ENCODE measurements at places on chromosomes 4 and X.

DNA sequence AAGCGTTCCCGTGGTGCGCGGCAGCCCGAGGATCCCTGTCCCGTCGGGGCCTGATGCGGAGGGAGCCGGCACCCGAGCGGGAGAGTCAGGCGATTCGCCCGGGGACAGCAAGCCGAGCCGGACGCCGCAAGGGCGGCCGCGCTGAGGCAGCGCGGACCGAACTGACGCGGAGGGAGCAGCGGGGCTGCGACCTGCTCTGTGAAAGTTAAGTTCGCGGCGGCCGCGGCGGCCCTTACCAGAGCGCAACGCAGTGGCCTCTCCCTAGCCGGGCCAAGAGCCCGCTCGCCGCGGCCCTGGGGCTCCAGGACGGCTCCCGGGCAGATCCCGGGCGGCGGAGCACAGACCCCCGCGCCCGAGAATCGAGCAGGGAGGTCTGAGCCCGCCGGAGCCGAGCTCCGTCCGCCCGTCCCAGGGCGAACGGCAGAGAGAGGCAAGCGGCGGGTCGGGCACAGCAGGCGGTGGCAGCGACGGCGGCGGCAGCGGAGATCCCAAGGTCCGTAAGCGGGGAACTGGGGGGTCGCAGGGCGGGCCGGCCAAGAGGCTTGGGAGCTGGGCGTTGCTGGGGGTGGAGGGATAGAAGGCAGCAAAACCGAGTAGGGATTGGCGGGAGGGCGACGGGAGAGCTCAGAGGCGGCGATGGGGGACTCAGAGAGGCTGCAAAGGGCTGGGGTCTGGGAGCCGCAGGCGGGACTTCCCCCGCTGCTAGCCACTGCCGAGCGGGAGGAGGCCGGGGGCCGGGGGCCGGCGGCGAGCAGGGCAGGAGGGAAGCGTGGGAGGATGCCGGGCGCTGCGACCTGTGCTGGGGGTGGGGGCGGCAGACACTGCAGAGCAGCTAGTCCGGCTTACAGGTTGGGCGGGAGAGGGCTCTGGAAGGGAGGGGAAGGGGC is 1.0 kb downstream of the GPR50 start:
- no peak for DNase-seq

DNA sequence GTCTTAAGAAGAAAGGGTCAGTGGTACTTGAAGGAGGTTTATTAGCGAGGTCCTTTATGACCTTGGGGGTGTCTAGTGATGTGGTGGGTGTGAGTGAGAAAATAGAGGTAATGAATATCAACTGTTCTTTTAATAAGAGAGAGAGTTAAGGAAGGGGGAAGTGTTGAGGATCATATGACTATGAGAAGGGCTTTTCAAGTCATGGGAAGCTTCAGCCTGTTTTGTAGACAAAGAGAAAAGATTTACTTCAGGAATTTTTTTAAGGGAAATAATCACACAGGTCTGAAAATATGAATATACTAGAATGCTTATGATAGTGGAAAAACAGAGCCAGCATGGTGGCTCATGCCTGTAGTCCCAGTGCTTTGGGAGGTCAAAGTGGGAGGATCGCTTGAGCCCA is 41.3 kb upstream of the MTMR1 start:
- no peak for DNase-seq

DNA sequence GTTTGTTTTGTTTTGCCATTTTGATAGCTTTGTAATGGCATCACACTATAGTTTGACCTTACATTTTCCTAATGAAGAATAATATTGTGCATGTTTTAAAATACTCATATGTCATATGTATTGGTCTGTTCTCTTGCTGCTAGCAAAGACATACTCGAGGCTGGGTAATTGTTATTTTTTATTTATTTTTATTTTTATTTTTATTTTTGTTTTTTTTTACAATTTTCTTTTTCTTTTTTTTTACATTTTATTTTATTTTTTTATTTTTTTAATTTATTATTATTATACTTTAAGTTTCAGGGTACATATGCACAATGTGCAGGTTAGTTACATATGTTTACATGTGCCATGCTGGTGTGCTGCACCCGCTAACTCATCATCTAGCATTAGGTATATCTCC is 104.6 kb upstream of the GRID2 start:
- DNase-seq = no peak

- no peak for DNase-seq
These were observed 32.4 kb downstream of the PRDX4 start for GRCh38 chrX:23699636-23700194.

DNA sequence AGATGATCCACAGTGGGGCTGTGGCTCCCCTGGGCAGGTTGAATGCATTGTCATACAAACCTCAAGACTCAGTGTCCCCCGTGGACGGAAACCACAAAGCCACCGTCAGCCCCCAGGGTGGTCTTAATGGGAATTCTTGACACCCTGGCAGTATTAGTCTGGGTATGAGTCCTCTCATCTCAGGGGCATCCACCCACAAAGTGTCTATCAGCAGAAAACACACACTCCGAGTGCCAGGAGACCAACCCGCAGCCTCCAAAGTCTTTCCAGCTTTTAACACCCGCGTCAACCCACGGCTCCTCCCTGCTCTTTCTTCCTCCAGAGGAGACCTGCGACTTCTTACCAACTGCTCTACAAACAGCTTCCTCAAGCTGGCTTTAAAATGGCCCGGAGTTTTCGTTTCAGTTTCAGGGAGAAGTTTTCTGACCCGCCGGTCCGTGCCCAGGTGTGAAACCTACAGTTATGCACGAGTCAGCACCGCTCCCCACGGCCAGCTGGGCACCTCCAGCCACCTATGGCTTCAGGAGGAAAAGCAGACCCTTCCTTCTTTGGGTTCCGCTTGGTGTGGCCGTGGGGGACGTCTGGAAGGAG is 14.4 kb upstream of the ASMTL start:
- no peak for DNase-seq

- DNase-seq = no peak
These were observed 100.5 kb downstream of the CLNK start for GRCh38 chr4:10584042-10584441.

GRCh38 chrX:36198575-36198974 is 279.0 kb downstream of the CFAP47 start:
- no peak for DNase-seq

GRCh38 chrX:17818726-17819125 is 42.4 kb downstream of the RAI2 start:
- no peak for DNase-seq

GRCh38 chr4:131093303-131093702 is 1997.4 kb downstream of the C4orf33 start:
- DNase-seq = no peak

GRCh38 chrX:31268359-31268758 is 196.5 kb upstream of the FTHL17 start:
- DNase-seq = no peak

DNA sequence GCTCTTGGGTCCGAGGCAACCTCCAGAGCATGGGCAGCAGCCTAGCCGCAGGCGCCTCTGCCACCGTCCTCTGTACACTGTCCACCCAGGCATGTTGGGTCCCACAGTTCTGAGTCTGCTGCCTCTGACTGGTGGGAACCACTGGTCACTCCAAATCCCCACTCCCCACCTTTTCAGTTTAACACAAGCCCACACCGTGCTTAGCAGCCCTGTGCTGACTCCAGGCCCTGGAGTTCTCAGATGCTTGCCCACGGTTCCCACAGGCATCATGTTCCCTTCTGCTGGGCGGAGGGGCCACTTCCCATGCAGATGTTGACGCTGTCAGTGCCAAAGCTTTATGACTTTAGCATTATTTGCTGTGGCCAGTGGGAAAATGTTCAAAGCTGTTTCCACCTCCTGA is 104.5 kb downstream of the SCD5 start:
- no peak for DNase-seq

DNA sequence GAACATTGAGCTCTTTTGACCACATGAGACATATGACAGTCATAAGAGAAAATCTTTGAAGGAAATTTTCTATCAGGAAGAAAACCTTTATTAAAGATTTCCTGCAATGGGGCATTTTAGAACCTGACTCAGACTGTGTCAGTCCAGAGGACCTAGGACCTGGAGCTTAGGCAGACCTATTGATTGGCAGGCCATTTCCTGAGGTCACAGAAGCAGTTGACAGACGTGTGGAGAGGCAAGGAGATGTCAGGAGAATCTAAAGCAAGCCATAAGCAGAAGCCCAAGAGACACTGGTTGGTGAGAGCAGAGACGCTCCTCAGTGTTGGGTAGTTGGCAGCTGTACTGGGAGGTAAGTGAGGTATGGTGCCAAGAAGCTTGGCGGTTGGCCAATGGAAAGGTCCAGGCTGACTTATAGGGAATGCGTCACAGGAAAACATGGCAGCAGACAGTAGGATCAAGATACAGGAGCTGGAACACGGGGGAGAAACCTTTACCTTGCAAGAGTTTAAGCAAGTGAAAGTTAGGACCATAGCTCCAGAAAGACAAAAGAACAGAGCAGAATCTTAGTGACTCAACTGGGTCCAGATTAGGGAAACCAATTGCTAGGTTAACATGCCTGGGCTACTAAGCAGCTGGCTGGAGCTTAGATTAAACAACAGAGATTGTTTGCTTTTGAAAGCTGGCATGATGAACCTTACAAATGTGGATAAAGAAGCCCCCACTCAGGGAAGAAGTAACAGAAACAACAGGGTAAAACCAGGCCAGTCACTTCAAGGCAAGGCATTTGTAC is 18.6 kb downstream of the PALLD start:
- DNase-seq = no peak

DNA sequence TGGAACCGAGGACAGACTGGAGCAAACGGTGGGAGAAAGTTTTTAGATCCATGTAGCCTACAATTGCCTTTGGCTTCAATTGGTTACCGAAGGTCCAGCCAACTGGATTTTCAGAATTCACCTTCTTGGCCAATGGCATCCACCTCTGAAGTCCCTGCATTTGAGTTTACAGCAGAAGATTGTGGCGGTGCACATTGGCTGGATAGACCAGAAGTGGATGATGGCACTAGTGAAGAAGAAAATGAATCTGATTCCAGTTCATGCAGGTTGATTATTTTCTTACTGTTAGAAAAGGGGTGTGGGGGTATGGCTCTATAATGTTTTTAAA is 702 bp downstream of the KLHL5 start:
- no peak for DNase-seq

GRCh38 chr4:41746440-41747229 is 1.9 kb downstream of the PHOX2B start:
- no peak for DNase-seq

- DNase-seq = no peak
These were observed 42.4 kb upstream of the NOCT start for GRCh38 chr4:138972956-138973801.

DNA sequence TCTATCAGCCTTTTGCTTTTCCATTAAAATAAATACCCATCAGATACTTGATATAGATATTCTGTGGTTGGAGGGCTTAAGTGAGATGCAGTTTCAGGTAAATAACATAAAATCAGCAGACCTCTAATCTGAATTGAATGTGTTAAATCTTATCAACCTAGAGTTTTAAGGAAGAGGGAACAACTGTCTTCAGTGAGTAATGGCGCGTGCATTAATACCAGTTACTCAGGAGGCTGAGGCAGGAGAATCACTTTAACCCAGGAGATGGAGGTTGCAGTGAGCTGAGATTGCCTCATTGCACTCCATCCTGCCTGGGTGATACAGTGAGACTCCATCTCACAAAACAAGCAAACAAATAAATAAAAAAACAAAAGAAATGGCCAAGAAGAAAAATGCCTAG is 54.3 kb downstream of the FAT4 start:
- no peak for DNase-seq

DNA sequence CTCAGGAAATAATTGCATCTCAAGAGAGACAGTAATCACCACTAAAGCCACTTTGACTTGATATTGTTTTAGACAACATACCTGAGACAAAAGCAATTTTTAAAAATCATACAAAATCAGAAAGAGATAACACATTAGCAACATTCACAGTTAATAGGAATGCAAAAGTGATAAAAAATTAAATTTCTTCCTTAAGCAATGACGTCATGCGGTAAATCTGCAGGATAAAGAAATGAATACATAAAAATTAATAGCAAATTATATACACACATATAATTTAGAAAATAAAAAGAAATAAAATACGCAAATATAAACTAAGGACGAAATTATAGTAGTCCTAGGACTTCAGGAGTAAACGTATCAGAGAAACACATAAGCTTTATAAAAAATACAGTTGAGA is 866.5 kb upstream of the PRKX start:
- no peak for DNase-seq

GRCh38 chr4:55215087-55215486 is 89.7 kb upstream of the KDR start:
- DNase-seq = no peak

All from cortex of kidney (tissue), 1 donor.